Foreskin fibroblast (primary cell): ENCODE measurements at places on chromosomes 6 and 20.

- peak; percentile 28 for DNase-seq
These were observed 279.6 kb upstream of the SULF2 start for GRCh38 chr20:48064929-48065328.

DNA sequence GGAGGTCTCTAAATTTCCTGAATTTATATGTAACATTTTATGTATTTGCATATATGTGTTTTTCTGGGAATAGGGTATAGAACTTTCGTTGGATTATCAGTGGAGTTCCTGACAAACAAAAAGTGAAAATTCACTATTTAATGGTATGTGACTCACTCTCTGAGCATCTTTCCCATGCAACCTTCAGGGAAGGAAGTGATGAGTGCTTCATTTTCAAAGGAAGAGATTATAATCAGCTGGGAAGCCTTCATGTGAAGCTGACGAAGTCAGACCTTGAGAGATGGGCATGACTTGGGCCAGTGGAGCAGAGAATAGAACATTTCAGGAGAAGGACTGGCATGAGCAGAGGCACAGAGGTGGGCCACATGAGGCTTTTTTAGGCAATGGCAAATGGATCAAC is 72.7 kb downstream of the FAXC start:
- no peak for DNase-seq

DNA sequence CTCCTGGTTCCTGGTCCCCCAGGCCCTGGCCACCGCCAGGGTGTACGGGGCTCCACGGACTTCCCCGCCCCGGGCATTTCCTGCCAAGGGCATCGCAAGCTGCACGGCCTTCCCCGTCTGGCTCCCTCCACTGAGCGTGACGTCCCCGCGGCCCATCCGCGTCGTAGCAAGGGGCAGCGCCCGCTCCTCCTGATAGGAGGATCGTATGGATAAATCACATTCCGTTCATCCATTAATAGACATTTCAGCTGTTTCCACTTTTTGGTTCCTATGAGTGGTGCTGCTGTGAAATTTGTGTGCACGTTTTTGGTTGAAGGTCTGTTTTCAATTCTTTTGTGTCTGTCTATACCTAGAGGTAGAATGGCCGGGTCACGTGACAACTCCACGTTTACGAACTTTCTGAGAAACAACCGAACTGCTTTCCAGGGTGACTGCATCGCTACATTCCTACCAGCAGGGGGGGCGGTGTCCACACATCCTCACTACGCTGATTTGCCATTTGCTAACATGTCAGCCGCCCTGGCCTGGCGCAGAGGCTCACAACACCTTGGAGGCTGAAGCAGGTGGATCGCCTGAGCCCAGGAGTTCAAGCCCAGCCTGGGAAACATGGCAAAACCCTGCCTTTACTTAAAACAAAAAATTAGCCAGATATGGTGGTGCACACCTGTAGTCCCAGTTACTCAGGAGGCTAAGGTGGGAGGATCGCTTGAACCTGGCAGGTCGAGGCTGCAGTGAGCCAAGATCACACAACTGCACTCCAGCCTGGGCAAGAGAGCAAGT is 37.7 kb downstream of the KCNQ2 start:
- DNase-seq: peak; percentile 82

GRCh38 chr20:16191496-16191895 is 381.8 kb downstream of the KIF16B start:
- DNase-seq: no peak

DNA sequence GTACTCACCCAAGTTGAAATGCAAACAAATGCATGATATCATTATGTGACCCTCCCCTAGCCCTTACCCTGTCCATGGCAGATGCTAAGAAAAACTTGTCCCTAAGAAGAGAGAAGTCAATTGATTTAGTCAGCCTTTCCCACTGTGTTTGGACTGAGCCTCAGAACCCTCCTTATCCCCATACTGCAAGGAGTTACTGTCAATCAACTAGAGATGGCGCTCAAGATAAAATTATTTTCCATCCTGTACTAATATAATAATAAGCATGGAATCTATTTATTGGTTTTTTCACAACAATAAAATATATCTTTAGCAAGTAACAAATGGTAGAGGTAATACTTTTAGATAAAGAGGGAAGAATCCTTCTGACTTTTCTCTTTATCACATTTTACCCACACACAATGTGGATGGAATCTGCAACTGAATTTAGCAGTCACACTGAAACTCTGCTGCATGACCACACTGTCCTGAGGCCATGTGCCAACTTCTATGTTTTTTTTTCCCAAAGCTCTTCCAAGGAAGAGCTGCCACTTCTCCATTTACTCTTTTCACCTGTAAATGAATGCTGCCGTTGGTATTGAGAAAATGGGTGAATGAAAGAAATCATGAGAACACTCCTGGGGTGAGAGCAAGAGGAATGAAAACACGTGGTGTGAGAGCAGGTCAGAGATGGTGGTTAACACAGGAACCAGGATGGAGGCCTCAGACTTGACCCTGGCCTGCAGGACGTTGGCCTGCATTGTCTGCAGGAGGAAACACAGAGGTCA is 10.5 kb downstream of the NT5E start:
- no peak for DNase-seq

GRCh38 chr6:148530394-148530953 is 187.8 kb downstream of the SASH1 start:
- DNase-seq: peak; percentile 92

- DNase-seq: no peak
These were observed 142.5 kb downstream of the KLHL32 start for GRCh38 chr6:97067045-97067444.

DNA sequence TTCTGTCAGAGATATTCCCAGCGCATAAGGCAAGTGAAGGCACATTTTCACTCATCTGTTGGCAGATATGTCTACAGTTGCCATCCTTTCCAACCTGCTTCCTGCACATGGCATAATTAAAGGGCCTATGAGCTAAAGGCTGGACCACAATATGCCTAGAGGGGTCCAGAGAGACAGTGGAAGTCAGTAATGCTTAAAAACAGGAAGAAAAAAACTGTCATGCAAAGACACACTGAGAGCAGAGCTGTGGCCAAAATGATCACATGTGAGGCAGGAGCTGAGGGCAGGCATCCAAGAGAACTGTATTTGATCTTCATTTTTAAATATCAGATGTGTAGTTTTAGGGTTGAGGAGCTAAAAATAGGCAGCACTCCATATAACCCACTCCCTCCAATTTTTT is 125.0 kb upstream of the BACH2 start:
- no peak for DNase-seq

- DNase-seq: peak; percentile 80
These were observed at the start of gene PPIL1 for GRCh38 chr6:36874443-36875249. TSS of gene PPIL1 (minus strand) at chr6:36874803. CDS start at chr6:36874772, 31 bp downstream.

DNA sequence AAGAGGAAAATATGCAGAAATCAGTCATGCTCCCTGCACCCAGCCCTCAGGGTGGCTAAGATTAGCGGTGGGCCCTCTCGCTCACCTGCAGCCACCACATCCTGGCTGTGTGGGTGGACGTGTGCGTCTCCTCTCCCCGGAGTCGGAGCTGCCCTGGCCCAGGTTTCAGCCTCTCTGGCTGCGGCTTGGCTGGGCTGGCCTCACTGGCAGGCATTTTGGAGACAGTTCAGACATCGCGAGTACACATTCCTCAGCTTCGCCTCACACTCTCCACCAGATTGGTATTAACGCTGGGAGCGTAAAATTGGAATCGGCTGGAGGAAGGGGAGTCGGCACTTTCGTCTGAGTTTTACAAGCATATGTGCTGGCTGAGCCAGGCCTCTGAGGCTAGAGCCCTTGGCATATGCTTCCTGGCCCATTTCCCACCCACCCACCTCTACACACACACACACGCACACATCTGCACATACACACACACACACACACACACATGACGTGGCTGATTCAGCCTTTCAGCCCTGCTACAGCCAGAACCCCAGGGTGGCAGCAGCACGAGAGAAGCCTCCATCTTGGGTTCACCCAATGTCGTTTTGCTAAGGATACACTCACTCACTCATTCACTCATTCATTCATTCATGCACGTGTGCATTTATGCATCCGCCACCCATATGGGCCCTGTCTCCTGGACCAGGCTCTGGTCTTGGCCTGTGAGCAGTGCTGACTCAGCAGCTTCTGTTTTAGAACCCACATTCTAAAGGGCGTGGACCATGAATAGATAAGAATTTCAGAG is 42.9 kb downstream of the BCAS4 start:
- DNase-seq: peak; percentile 98

GRCh38 chr6:37889051-37889450 is 69.5 kb downstream of the ZFAND3 start:
- DNase-seq: no peak

- no peak for DNase-seq
These were observed 36.9 kb upstream of the HLA-C start for GRCh38 chr6:31308845-31309175.

- DNase-seq: no peak
These were observed 48.5 kb downstream of the MYH7B start for GRCh38 chr20:35004051-35004725.

- no peak for DNase-seq
These were observed 110.1 kb downstream of the PREP start for GRCh38 chr6:105292689-105293339.

- DNase-seq: peak; percentile 32
These were observed 4.8 kb downstream of the SAMD10 start for GRCh38 chr20:63974402-63975200.

DNA sequence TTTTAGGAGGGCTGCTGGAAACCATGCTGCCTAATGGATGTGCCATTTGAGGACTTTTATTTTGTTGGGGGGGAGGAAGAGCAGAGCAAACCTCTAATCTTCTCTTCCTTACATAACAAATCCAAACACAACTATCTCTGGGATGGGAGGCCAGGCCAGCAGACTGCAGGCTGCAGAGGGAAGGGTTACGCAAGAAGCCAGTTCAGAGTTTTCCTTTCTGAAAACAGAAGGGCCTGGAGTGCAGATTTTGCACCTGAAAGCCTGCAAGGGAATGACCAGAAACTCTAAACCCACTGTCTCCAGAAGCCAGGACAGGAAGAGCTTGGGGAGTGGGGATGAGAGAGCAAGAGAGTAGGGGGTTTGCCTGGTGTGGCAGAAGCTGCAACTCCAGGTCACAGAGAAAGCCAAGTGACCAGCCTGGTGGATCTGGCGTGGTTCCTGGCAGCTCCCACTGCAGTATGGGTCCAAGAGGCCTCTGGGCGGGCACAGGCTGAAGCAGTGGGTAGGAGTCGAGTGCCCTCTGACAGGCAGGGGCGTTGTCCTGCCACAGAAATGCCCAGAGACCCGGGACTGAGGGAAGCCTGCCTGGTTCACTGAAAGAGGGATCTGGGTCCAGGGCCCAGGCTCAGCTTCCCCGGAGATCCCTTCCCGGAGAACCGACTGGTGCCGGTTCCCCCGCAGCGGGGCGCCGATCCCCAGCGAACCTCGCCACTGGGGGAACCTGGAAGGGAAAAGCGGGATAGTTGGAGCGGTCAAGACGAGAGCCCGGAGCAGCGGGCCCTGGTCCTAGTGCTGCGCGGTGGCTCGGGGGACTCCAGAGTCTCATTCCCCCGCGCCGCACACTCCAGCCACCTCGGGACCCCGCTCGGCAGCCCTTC is 6.7 kb downstream of the MAFB start:
- DNase-seq: peak; percentile 40

- DNase-seq: no peak
These were observed 485.6 kb upstream of the SYNCRIP start for GRCh38 chr6:86128130-86128814.

- DNase-seq: no peak
These were observed 10.8 kb upstream of the TBCC start for GRCh38 chr6:42756722-42757121.
